AML-193 (cell line): ENCODE measurements at places on chromosomes 6 and 20.

- DNase-seq: no peak
These were observed 903.9 kb upstream of the MAP3K7 start for GRCh38 chr6:91490671-91491301.

GRCh38 chr20:8242827-8243724 is 111.0 kb downstream of the PLCB1 start:
- no peak for DNase-seq

- no peak for DNase-seq
These were observed 108.9 kb upstream of the FOXO3 start for GRCh38 chr6:108451816-108452215.

- no peak for DNase-seq
These were observed 24.2 kb upstream of the LAMP5 start for GRCh38 chr20:9490161-9490560.

GRCh38 chr6:12163149-12163548 is 127.0 kb upstream of the EDN1 start:
- no peak for DNase-seq

- no peak for DNase-seq
These were observed 46.1 kb upstream of the ADGRF5 start for GRCh38 chr6:46967826-46968349.
